Activated T-helper 1 cell treated with anti-CD3 and anti-CD28 coated beads, Interleukin-2, amount 50 U/mL, for 16 hours (primary cell): ENCODE measurements at places on chromosomes 11 and 22.

DNA sequence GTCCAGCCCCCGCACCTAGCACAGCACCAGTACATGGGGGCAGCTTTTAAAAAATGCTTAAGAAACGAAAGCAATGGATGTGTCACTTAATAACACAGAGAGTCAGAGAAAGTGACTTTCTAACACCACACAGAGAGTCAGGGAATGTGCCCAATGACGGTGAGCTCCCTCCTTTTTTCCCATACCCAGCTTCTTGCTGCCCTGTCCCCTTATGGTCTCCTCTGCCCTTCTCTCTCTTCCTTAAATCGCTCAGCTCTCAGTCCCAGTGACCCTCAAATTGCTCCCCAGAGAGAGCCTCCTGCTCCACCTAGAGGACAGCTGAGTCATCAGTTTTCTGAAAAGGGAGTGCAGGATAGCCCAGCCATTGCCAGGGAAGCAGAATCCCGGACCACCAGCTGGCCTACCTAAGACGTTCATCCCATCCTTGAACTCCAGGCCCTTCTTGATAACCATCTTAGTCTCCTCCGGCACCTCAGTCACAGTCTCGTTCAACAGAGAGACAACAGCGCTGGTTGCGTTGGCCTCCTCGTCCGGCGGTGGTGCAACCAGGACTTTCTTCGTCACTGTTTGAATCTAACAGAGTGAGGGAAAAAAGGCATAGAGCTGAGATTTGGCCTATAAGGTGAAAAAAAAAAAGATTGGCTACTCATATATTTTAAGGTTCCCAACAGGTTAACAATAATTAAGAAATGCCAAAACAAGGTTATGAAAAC is 113.5 kb downstream of the SLC1A2 start:
- peak; percentile 11 for DNase-seq

GRCh38 chr22:25367756-25368155 is 148.3 kb downstream of the CRYBB2 start:
- DNase-seq = no peak

- no peak for DNase-seq
These were observed 667.2 kb downstream of the BRD1 start for GRCh38 chr22:49160261-49161001.

- no peak for DNase-seq
These were observed 82.4 kb downstream of the FAT3 start for GRCh38 chr11:92306966-92307510.

DNA sequence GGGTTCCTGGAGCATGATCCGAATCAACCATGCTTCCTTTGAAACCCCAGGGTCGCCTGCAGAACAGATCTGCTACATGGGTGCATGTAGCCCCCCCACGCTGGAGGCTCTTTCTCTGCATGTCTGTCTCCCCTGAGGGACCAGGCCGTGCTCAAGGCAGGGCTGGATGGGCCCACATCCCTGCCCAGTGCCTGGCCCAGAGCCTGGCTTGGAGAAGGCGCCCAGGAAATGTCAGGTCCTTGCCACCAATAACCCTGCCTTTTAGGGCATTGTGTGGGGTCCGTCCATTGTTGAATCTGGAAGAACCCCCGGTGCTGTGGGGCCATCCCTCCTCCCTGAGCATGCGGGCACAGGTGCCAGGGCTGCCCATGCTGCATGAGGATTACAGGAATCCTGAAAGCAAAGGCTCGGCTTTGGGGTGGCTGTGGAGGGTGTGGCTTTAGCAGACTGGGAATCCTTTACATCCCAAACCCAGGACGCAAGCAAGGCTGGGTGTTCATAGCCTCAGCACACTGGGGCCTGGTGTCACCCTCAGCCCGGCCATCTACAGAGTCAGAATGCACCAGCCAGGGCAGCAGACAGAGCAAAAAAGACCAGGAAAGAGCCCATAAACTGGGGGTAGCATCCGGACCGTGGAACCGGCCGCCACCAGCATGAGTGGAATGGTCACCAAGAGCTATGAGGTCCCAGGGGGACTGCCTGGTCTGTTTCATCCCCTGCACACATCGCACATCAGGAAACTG is 48.2 kb downstream of the RTL6 start:
- no peak for DNase-seq

- DNase-seq = no peak
These were observed 70.9 kb downstream of the CCDC34 start for GRCh38 chr11:27291954-27292636.

- DNase-seq = no peak
These were observed 16.2 kb downstream of the YPEL4 start for GRCh38 chr11:57633394-57634070.

GRCh38 chr22:40444178-40444831 is 73.9 kb downstream of the SGSM3 start:
- no peak for DNase-seq

GRCh38 chr11:92765965-92766371 is 203.5 kb upstream of the MTNR1B start:
- DNase-seq = no peak

DNA sequence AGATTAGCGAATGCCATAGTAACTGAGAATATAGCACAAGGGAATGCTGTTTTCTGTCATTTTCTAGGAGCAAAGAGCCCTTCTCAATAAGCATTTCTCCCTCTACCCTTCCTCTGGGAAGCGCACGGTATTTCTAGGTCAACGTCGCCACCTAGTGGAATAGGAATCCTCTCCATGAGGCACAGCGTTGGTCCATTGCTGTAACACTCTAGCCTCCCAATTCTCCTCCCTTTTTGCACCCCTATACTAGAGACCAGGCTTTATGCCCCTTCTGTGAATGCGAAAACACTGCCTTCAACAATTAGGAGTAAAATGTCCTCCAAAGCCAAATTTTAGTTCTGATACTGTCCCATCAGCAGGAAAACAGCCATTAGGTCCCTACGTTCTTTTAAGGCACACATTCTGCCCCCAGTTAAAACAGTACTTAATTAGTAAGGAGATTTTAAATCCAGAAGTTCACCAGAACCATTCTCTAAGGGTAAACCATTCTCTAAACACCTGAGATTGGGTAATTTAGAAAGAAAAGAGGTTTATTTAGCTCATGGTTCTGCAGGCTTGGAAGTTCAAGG is 12.8 kb upstream of the HYLS1 start:
- DNase-seq = no peak

DNA sequence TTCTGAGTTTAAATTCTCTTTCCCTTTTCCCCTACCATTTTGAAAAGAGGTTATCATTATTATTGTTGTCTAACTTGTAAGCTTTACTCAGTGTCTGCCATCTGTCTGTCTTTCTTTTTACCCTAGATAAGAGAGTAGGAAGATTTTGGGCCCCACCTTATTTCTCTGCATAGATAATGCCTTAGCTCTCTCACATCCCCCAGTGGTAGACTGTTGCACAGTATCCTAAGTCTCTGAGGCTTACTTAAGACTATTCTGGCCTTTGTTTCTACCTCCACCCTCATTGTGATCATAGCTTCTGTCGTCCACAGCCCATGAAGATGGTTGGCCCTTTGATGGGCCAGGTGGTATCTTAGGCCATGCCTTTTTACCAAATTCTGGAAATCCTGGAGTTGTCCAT is 3.6 kb upstream of the OR51L1 start:
- no peak for DNase-seq

DNA sequence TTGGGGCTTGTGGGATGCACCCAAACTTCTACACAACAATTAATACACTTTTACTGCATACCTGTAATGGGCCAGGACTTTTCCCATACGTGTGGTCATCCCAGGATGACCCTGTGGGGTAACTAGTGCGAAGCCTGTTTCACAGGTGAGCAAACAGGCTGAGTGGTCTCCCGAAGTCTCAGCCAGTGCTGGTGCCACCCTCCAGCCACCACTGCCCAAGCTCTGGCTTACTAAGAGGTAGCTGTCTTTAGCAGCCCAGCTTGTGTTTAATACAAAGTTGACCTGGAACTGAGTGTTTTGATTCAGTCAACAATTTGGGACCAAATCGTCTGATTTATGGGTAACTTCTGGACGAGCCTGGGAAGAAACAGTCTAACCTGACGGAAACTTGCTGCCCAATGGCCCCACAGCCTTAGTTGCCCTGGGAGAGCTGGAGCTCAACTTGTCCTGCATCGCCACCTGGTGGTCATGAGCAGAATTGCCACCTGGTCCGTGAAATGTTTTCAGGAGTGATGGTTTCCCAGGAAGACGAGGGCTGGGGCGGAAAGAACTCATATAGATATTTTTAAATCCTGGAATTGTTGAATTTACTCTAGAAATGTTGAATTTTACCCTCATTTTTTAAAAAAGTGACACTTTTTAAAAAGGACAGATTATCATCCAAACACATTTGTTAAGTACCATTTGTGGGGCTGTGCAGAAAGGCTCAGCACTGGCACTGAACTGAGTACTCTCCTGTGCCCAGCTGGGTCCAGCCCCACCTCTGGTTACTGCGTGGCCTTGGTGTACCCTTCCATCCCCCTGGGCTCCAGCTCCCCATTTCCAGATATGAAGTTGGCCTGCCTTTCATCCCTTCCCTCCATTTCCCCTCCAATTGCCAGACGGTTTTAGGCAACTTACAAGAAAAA is 95.5 kb upstream of the PARVA start:
- DNase-seq = peak; percentile 66

DNA sequence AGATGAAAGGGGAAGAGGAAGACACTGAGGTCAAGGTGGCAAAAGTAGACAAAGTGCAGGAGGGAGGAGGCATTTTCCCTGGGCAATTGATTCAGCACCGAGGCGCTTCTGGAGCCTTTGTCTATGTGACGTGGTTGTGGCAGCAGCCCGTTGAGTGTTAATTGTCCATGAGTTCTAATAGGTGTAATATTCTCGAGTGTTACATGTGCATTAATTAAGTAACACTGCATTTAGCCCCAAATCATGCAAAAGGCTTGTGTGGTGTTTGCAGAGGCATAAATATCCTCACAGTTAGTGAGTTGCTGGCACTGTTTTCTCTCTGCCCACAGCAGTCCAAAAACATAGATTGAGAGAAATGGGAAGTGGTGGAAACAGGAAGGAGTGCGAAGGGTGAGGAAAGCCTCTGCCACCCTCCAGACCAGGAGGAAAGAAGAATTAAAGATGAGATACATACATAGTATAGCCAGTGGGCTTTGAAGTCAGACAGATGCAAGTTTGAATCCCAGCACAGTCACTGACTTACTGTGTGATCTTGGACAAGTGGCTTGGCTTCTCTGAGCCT is 361.2 kb downstream of the MN1 start:
- no peak for DNase-seq

DNA sequence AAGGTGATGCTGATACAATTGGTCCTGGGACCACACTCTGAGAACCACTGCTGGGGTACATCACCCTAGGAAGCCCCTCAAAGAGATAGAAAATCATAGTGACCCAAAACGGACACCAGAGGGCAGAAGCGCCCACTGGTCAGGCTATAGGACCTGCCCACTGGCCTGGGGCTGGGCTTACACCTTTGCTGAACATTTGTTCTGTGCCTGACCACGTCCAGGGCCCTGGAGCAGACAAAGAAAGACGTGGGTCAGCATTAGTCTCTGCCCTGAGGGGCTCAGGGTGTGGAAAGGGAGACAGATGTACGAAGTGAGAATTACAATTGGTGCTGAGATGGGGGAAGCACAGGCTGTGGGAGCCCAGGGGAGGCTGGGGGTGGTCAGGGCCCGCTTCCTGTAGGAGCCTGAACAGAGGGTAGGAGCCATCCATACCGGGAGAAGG is 14.4 kb upstream of the SERPINH1 start:
- DNase-seq = no peak

GRCh38 chr11:10023212-10023611 is 270.8 kb downstream of the SBF2 start:
- DNase-seq = no peak

GRCh38 chr22:41256254-41257253 is 15.8 kb upstream of the CHADL start:
- DNase-seq = no peak

DNA sequence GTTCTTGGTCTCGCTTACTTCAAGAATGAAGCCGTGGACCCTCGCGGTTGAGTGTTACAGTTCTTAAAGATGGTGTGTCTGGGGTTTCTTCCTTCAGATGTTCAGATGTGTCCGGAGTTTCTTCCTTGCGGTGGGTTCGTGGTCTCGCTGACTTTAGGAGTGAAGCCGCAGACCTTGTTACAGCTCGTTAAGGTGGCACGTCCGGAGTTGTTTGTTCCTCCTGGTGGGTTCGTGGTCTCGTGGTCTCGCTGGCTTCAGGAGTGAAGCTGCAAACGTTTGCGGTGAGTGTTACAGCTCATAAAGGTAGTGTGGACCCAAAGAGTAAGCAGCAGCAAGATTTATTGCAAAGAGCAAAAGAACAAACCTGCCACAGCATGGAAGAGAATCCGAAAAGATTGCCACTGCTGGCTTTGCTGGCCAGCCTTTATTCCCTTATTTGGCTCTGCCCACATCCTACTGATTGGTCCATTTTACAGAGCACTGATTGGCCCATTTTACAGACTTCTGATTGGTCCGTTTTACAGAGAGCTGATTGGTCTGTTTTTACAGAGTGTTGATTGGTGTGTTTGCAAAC is 27.1 kb upstream of the NXPE2 start:
- DNase-seq = no peak

- no peak for DNase-seq
These were observed 99.7 kb downstream of the DSCAML1 start for GRCh38 chr11:117697319-117697718.

DNA sequence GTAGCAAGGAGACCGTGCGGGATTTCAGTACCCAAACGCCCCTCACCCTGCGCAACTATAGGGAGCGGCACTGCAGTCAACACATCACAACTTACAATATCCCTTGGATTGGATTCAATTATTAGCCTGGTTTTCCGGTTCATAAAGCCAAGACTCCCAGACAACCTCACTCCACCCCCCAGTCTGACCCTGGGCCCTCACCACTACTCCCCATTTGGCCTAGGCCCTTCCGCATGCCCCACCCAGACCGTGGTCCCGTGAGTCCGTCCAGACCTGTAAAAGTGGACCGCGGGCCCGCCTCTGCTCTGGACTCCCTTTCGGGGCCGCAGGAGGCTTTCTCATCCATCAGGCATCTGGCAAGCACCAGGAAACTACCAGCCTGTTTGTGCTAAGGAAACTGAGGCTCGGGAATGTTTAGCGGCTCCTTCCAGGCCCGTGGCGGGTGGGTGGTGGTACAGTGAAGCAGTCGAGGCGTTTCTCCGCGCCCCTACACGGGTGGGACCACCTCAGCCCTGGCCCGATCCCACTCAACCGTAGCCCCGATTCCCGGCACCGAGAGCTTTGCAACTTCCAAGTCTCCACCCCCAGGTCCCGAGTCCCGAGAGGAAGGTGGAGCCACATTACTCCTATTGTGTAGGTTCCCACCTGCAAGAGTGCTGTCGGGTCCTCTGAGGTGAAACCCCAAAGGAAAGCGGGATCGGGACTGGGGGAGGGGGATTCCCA is 679 bp upstream of the DPP3 start:
- no peak for DNase-seq

GRCh38 chr11:8086001-8086479 is 5.0 kb downstream of the TUB start:
- DNase-seq = no peak
